Activated CD4-positive, alpha-beta T cell treated with anti-CD3 and anti-CD28 coated beads for 36 hours (primary cell): ENCODE measurements at places on chromosomes 4 and X. TPM values are rescaled to one million over a fixed set of nuclear protein-coding genes. Genes with fewer than 3 reads are reported as not detected.

The CLIC2 gene
- 0.43 TPM for total RNA-seq

The ARHGAP6 gene
- not detected for total RNA-seq

The HS6ST2 gene
- total RNA-seq: 0.62 TPM

The ANXA3 gene
- total RNA-seq: 0.49 TPM

The TASL gene
- total RNA-seq: 2.2 TPM

The XG gene
- total RNA-seq: not detected

The SMARCA5 gene
- total RNA-seq: 69.8 TPM

The FGF16 gene
- not detected for total RNA-seq

The SSX4 gene
- not detected for total RNA-seq

The MAGEB4 gene
- not detected for total RNA-seq

The SYNPO2 gene
- total RNA-seq: 0.16 TPM

The FHDC1 gene
- 0.09 TPM for total RNA-seq
